Heart right ventricle (tissue), 16 donors: ENCODE measurements at places on chromosomes 4 and X.

DNA sequence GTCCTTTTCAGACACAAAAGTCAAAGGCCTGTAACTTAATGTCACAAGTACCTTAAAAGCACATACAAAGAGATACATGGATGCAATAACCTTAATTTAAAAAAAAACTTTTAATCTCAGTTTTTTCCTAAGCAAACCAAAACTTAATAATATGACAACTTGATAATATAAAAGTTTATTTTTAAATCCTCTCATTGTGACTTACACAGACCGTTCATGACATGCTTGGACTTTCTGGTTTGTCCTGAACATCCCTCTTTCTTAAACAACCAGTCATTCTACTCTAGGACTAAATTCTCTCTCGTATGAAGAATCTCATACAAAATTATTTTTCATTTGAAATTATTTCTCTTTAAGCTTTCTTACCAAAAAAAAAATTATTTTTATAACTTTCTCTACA is 43.1 kb upstream of the CYP2U1 start:
- DNase-seq, result no peak

DNA sequence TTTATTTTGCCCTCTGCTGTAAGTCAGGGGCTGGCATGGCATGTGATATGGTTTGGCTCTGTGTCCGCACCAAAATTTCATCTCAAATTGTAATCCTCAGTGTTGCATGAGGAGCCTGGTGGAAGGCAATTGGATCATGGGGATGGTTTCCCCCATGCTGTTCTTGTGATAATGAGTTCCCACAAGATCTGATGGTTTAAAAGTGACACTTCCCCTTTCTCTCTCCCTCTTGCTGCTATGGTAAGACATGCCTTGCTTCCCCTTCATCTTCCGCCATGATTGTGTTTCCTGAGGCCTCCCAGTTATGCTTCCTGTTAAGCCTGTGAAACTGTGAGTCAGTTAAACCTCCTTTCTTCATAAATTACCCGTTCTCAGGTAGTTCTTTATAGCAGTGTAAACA is 72.0 kb upstream of the MSX1 start:
- DNase-seq, result no peak

- peak; percentile 92 for DNase-seq
These were observed at the start of gene MAP9 for GRCh38 chr4:155376387-155377268. Gene MAP9 (minus strand): TSS chr4:155376965. CDS start chr4:155375850, 1,115 bp downstream.

DNA sequence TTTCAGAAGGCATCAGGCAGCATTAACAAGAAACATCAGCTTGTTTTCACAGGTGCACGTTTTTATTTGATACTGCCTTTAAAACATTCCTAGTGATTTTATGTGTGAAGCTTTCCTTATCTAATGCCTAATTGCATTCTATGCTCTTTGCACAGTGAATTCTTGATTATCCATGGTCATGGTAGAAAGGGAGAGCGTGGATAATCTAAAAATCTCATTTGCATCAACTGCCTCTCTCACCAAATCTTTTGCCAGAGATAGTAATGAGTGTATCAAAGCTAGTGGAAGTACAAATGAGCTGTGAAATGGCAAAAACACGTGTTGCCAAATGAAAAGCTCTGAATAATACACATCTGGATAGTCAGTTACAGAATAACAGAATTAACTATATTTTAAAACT is 170.5 kb downstream of the NAA11 start:
- DNase-seq, result no peak

DNA sequence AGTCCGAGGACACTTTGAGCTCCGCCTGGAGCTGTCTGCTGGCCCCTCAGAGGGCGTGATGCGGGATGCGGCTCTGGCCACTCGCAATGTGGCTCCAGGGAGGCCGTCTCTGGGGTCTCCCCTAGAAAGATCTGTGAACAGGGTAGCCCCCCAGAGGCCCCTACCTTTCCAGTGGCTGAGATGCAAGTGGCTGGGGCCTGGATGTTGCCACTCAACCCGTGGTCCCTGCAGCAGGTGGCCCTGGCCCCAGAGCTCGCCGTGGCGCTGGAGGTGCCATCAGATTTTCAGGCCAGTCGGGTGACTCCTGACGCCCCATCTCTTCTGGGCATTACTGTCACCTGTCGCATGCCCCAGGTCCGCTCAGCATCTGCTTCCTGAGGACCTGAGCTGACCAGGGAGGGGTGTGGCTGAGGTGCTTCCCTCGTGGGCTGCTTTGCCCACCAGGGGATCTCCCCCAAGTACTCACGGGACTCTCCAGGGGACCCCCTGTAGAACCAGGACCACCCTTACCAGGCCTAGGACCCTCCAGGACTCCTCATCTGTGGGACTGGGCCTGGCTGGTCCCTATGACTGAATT is 102.1 kb upstream of the LRPAP1 start:
- DNase-seq, result no peak

GRCh38 chr4:110049951-110050925 is 137.6 kb downstream of the EGF start:
- peak; percentile 22 for DNase-seq

- DNase-seq, result peak; percentile 39
These were observed 12.7 kb downstream of the ACOX3 start for GRCh38 chr4:8427761-8428287.

GRCh38 chr4:182973511-182973911 is 56.3 kb upstream of the DCTD start:
- DNase-seq, result no peak

- DNase-seq, result no peak
These were observed 3.8 kb upstream of the AMMECR1 start for GRCh38 chrX:110321670-110322069.

- no peak for DNase-seq
These were observed at the start of gene ELF4 for GRCh38 chrX:130110379-130111219. Gene ELF4 (minus strand): TSS chrX:130110497. CDS start chrX:130081330, 29,167 bp downstream.

- DNase-seq, result no peak
These were observed 131.5 kb downstream of the PRSS12 start for GRCh38 chr4:118221227-118221800.
